NCI-H345 (cell line): ENCODE measurements at places on chromosomes 1 and 21.

GRCh38 chr1:211677659-211678058 lies 2.2 kb upstream of the NEK2 start:
- no peak for DNase-seq

DNA sequence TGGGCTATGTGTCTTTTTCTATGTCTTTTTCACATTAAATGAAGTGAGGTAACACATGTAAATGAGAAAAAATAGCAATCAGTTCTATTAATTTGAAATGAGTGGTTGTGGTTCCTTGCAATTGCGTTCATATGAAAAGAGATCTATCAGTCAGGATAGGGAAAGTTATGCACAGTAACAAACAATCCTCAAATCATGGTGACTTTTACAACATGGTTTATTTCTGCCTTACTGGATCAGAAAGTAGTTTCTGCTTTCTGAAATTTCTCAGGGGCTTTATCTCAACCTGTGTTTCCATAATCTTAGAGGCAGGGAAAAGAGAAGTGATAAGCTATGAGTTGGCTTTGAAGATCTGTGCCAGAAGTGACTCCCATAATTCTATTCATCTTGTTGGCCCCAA lies 39.0 kb downstream of the DOP1B start:
- no peak for DNase-seq

- no peak for DNase-seq
Observed at GRCh38 chr1:25786887-25787759, 12.9 kb upstream of the SELENON start.

DNA sequence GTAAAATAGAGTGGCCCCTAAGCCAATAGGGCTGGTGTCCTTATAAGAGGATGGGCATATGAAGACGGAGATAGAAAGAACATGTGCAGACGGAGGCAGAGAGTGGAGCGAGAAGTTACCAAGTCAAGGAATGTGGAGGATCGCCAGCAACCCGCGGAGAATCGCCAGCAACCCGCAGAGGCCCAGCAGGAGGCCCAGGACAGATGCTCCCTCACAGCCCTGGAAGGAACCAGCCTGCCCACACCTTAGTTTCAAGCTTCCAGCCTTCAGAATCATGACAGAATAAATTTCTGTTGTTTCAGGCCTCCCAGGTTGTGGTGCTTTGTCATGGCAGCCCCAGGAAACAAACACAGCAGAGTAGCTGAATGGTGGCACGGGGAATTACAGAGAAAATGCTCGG lies 9.6 kb downstream of the CLDN14 start:
- no peak for DNase-seq

DNA sequence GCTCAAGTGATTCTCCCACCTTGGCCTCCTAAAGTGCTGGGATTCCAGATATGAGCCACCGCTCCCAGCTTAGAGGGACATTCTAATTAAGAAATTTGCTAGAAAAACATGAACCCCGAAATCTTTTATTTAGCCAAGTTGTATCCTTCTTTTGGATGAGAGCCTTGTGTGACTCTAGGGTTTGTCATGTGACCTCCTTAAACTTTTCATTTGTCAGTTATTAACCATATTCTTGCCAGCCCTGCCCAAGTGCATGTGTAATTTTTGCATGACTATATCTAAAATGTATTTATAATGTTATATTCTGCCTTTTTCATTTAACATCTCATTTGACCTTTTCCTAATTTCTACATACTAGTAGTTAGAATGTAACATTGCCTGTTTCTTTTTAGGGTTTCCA lies 1.9 kb downstream of the UTP25 start:
- no peak for DNase-seq

- DNase-seq: no peak
Observed at GRCh38 chr1:111789666-111790316, 34.1 kb downstream of the DDX20 start.

GRCh38 chr1:33532250-33532649 lies 59.8 kb downstream of the ZSCAN20 start:
- DNase-seq: no peak

DNA sequence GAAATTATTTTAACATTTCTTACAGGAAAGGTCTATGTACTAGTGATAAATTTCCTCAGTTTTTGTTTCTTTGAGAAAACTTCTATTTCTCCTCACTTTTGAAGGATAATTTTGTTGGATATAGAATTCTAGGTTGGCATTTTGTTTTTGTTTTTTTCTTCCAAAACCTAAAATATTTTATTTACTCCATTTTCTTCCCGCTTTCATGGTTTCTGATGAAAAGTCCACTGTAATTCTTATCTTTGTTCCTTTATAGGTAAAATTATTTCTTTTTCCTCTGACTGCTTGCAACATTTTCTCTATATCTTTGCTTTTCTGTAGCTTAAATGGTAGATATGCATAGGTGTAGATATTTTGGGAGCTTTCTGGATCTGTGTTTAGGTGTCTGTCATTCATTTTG lies 153.9 kb upstream of the DSCAM start:
- no peak for DNase-seq

DNA sequence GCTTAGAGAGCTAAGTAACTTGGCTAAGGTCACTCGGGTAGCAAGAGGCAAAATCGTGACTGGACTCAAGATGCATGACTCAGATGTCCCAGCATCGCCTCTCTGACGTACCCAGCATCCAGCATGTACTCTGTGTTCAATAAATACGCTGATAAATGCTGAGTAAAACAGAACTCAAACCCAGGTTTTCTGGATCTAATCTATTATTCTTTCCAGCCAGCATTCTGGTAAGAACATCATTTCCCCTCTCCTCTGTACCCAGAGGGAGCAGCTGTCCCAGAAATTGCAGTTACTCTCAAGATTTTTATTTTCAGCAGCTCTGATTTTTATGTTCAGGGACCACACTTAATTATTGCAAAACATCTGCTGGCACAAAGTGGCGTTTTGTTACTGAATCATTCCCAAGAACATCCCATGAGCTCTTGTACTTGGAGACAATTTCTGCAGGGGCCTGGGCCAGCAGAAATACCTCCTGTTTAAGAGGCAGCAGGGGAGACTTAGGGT lies 249.0 kb downstream of the PRDM2 start:
- no peak for DNase-seq

GRCh38 chr1:3530926-3531818 lies 76.7 kb downstream of the ARHGEF16 start:
- DNase-seq: peak; percentile 86

DNA sequence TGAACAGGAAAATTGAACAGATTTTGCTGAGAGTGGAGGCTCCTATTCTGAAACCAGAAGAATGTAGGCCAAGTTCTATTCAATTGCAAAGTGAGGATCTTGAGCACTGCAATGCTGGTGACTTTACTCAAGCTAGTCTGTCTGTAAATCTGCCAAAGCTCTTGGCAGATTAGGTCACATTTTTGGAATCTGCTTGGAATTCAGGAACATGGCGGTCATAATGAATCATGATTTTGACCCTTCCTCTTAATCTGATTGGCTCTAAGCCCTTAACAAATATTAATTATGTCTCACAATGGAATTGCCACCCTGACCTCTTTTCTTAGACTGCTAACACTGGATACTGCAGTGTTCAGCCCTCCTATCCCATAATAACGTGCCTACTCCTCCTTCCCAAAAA lies 7.2 kb upstream of the GNG12 start:
- DNase-seq: no peak

DNA sequence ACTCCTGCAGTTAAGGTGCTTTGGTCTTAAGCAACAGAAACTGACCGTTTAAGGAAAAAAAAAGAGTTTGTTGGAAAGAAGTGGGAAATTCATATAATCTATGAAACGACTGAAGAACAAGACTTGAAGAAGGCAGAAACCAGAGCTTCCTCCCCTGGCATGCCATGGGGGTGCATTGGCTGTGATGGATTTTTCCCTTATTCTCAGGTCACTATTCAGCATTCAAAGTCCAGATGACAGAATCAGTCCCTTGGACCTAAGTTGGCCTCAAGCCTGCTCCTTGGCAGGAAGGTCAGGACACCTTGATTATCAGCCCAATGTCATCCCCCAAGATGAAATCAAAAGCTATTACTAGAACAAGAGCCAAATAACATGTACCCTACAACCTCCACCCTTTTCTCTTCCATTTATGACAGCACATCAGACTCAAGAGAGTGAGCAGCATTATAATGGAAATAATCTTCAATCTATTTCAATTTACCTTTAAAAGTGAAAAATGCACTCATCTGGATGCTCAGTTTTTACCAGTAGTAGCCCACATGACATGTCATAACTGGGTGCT lies 15.8 kb upstream of the TMEM9 start:
- no peak for DNase-seq

GRCh38 chr1:204545202-204545601 lies 29.0 kb downstream of the MDM4 start:
- no peak for DNase-seq

DNA sequence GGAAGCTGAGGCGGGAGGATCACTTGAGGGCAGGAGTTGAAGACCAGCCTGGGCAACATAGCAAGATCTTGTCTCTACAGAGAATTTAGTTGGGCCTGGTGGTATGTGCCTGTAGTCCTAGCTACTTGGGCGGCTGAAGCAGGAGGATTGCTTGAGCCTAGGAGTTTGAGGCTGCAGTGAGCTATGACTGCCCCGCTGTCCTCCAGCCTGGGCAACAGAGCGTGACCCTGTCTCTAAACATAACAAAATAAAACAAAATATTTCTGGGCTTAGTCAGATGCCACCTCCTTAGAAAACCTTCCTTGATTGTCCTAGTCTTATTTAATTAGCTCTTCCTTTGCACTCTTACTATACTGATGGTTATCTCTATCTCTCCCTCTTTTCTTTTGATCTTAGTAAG lies 8.5 kb downstream of the TGFB2 start:
- no peak for DNase-seq

DNA sequence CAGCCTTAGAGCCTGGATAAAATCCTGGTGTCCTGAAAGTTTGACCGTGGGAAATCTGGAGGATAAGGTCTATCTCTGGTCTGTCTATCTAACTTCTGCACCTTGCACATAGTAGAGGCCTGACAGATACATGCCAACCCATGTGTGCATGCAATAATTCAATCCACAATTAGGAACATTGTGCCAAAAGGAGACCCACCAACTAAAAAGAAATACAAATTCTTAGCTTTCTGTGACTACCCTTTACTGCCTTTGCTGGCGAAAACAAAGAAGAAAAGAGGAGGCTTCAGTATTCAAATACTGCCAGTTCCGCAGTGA lies 381 bp upstream of the KLHL20 start:
- DNase-seq: no peak
